ENCODE measurements at places on chromosomes 1 and 21.

GRCh38 chr1:53238197-53239155 is at the start of gene MAGOH:
Gene MAGOH (minus strand): TSS chr1:53238518. CDS start chr1:53238448, 70 bp downstream.
- DNase-seq, result peak; percentile 91

DNA sequence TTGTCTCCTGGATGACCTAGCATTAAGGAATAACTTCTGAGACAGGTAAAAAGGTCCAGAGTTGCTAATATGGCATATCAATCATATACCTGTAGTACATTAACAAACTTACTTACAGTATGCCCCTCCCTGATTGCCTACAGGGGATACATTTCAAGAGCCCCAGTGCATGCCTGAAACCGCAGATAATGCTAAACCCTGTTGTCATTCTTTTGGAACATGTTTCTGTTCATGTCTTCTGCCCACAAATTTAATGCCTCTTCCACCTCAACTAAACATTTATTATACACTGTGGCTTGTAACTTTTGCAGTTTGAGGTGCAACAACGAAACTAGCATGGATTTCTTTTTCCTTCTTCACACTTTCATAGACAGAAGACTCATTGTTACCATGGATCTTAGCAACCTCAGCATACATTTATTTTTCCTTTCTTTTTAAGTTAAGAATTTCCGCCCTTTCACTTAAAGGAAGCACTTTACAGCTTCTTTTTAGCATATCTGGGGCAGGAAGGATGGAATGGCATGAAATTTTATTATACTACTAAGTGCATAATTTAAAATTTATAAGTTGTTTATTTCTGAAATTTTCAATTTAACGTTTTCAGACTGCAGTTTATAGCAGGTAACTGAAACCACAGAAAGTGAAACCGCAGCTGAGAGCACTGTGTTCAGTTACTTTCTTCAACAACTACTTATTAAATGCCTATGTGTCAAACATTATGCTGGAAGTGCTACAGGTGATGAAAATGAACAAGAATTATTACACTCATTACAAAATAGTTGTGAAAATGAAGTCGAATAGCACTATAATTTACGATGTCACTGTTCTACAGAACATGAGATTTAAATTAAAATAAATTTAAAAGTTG is 25.3 kb downstream of the F13B start:
- no peak for DNase-seq

GRCh38 chr1:145706086-145706664 is 993 bp downstream of the PDZK1 start:
- no peak for DNase-seq

GRCh38 chr1:25766721-25767436 is 33.1 kb upstream of the SELENON start:
- no peak for DNase-seq

DNA sequence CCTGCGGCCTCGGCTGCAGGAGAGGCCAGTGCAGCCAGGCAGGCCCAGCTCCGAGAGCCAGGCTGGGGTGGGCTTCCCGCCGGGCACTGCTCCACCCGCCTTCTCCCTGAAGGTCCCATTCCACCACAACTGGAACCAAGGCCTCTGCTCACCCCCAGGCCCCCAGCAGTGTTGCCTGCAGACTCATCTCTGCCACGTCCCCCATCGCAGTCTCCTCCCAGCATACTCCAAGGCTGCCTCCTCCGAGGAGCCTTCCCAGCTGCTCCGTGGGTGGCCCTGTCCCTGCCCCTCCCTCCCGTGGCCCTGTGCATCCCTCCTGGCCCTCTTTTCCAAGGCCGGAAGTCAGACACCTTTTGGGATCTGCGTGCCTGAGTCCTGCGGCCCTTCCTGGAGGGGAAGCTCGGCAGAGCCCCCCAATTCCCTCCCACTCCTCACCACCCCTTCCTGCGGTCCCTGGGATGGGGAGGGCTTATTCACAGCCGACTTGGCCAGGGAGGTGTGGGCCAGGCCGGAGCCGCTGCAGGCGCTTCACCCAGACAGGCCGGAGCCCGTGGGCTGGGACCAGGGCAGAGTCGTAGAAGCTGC is 47.6 kb downstream of the SLX9 start:
- no peak for DNase-seq

DNA sequence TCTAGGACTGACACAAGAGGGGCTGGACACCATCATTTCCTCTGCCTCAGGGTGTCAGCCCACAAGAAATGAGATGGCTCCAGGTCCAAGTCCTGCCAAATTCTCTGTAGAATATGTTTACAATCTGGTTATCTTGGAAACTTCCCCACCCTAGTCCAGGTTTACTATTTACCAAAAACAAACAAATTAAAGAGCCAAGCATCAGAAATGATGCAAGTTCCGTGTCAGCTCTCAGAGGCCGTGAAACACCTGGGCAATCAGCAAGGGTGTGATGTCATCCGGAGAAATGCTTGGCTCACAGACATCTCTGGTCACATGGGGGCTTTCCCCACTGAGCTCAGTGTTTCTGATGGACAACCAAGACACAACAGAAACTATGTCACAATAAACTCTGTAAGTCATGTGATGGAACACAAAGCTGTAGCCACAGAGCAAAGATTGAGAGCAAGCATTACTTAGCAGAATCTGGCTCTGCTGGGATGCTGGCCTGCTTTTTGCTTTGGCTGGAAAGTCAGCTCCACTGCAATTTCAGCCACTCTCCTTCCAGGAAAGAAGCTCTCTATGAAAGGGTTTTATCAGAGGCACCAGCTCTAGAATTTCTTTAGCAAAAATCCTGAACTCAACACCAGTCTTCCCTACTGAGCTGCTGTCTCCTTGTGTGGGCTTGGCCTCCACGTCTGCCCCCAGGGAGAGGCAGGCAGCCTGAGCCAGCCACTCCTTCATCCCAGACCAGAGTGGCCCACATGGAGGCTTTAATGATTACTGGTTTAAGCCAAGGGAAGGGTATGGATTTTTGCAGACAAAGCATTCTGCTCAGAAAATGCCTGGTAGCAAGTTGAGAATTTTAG is 55.9 kb downstream of the NENF start:
- peak; percentile 52 for DNase-seq

DNA sequence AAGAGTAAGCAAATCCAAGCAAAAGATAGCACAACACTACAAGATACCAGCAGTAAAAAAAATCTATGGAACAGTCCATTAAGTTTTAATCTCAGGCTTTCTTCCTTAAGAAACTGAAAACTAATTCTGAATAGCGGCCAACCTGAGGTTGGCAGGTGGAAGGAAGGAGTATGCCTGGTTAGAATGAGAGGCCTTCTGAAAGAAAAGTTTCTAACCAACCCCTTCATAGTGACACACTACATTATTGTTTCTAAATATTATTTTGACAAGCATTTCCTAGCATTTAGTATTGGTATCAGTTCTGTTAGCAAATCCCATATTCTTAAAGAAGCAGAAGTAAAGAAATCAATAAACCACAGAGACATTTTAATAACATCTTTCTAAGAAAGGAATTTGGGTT is 205.7 kb upstream of the PTBP2 start:
- no peak for DNase-seq

DNA sequence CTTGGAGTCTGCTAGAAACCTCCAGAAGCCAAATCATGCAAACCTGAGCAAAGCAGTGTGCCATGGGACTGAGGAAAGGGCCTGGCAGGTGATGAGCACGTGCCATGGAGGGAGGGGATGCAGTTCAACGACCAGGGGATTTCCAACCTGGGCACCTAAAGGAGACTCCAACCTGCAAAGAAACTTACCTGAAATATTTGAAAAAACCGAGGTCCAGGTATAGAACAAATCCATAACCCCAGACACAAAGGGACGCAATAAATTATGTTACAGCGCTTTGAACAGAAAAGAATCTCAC is 8.9 kb downstream of the UBASH3A start:
- DNase-seq, result no peak

GRCh38 chr1:168637350-168637991 is 61.1 kb downstream of the XCL1 start:
- DNase-seq, result no peak

GRCh38 chr21:40433538-40433937 is 413.4 kb downstream of the DSCAM start:
- DNase-seq, result no peak

- no peak for DNase-seq
Measured at GRCh38 chr1:208835097-208835463, 590.9 kb upstream of the PLXNA2 start.

DNA sequence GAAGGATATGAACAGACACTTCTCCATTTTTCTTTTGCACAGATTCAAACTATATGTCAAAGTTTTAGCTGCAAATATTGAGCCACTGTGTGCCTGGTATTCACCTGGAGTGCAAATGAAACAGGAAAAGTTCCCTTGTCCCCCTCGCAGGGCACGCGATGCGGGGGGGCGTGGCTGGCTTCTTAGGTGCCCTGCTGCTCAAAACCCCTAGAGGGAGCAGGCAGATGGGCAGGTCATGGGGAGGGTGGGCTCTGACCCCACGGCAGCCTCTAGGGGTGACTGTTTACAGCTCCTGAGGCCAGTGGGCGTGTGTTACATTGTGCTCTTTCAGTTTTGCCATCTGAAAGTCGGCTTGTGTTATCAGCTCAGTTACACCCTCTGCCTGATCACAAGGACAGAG is 931.2 kb upstream of the B3GALT2 start:
- DNase-seq, result no peak

- DNase-seq, result no peak
Measured at GRCh38 chr1:44717653-44718052, 13.3 kb downstream of the RNU5D-1 start.

DNA sequence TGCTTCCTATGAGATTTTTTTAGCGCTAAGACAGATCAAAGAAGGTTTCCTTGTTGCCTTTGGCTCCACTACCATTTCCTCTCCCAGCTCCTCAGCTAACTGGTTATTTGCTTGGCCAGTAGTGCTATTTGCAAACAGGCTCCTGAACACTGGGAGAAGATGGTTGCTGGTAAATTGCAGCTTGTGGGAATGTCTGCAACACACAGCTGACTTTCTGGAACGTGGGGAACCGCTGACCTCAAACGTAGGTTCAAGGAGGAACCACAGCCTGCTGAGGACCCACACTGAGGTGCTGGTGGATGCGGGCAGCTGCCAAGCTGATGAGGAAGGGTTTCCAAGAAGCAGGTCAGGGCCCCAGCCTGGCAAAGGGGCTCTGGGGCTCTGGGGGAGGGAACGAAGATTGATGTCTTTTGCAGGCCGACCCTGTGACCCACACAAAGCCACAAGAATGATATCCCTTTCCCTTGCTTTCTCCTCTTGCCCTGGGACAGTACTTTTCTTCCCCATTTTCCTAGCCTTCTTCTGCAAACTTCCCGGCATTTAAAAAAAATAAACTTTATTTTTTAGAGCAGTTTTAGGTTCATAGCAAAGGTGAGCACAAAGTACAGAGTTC is 24.8 kb downstream of the GNG4 start:
- no peak for DNase-seq

GRCh38 chr1:23825762-23826522 is 713 bp upstream of the HMGCL start:
- no peak for DNase-seq

DNA sequence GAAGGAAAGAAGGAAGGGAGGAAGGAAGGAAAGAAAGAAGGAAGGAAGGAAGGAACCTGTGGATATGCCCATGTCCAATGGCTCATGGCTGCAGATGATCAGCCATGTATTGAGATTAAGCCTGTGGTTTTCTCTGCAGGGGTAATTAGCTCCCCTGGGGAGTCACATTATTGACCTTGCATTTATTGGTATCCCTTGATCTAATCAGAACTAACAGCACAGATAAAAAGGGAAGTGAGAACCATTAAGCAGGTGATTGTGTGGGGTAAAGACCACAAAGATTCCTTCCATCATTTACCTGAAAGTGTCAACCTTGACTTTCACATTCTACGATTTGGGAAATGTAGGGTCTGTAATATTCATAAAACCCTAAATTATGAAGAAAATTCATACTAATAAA is 390.7 kb downstream of the BRINP2 start:
- DNase-seq, result no peak

DNA sequence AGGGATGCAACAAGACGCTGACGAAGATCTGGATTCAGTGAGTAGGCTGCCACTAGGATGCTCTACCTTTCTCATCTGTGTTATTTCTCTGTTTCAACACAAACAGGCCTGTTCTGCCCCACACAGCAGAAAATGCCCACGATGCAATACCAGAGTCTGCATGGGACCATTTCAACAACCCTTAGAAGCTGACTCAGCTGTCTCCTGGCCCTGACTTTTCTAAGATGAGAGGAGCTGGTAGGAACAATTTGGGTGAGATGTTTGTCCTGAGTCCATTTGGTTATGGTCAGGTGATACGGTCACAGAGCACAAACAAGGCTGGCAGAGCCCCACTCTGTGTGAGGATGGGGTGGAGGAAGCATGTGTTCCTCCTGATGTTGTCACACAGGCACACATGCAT is 11.5 kb upstream of the SLC2A1 start:
- DNase-seq, result no peak

- DNase-seq, result no peak
Measured at GRCh38 chr1:172929006-172929405, 121.7 kb downstream of the TNFSF18 start.

DNA sequence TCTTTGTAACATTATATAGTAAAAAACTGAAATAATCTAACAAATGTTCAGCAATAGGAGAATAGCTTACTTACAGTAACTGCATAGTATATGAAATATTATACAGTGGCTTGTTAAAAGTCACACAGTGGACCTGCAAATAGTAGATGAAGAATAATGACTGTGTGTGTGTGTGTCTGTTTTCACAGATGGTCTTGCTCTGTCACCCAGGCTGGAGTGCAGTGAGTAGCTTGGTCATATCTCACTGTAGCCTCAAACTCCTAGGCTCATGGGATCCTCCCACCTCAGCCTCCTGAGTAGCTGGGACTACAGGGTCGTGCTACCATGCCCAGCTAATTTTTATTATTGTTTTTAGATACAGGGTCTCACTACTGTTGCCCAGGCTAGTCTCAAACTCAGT is 67.3 kb upstream of the KIAA1614 start:
- DNase-seq, result no peak

- no peak for DNase-seq
Measured at GRCh38 chr1:220281159-220281574, 8.9 kb upstream of the RAB3GAP2 start.

GRCh38 chr21:16196001-16196400 is 466.2 kb downstream of the USP25 start:
- DNase-seq, result peak; percentile 64

DNA sequence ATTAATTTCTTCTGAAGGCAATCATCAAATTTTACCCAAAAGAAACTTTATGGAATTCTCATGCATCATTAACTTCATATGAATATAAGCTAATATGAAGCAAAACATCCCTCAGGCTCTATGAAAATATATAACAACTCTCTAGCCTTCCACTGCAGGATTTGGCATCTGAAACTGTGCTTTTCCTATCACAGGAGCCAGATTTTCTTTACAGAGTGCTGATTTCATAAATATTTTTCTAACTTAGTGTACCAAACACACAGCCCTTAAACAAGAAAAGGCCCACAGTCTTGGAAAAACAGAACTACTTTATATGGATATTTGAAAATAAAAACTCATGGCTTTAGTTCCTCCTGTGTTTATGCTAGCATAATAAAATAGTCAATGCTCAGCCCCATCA is 559.5 kb upstream of the CHRM3 start:
- no peak for DNase-seq

- no peak for DNase-seq
Measured at GRCh38 chr21:46386734-46387088, 62.8 kb downstream of the PCNT start.

GRCh38 chr1:204971517-204972336 is 71.3 kb upstream of the CNTN2 start:
- no peak for DNase-seq

Measured in hippocampal formation (tissue), 2 donors.